WERI-Rb-1 (cell line): ENCODE measurements at places on chromosomes 2 and 18.

GRCh38 chr18:9711361-9712129 is 3.4 kb downstream of the RAB31 start:
- no peak for DNase-seq

DNA sequence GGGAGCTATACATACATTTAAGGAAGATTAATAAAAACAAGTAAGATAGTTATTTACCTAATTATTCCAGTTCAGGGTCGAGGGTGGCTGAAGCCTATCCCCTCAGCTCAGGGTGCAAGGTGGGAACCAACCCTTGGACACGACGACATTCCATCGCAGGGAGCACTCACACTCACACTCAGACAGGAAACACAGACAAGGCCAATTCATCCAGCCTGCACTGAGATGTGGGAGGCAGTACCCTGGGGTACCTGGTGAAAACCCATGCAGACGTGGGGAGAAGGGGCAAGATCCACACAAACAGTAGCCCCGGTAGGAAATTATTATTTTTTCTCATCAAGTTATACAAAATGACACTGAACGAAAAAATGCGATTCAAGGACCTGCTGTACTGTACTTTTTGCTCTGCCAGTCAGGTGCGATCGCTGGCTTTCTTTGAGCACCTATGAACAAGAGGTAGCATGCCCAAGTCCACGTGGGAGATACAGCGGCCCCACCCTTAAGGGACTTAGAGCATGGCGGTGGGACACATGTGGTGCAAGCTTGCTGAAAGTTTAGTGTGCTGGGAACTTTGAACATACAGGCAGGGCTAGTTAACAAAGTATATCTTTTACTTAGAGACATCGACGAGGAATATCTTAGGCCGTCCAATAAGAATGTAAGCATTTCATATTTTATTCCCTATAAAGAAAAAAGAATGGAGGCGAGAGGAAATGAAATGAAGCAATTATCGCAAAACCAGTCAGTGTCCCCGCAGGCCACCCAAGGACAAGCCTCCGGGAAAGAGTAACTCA is 624 bp downstream of the METTL8 start:
- DNase-seq: peak; percentile 47

DNA sequence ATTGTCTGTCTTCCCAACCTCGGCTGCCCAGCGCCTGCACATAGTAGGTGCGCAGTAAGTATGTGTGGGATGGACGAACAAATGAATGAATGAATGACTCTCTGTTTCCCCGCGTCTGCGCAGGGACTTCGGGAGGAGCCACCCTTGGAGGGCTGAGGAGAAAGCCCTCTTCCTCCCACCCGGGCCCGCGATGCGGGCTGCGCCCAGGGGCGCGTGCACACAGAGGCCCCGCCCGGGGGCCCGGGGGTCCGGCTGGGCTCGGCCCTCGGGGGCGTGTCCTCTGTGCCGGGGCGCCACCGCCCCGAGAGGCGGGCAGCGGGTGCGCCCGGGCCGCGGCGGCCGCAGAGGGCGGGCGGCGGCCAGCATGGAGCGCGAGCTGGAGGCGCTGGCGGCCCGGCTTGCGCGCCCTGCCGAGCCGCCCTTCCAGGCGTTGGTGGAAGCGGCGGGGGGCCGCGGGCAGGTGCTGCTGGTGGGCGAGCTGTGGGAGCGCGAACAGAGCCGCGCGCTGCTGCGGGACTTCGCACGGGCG is at the start of gene C2orf72:
C2orf72 (plus strand) TSS at position 322 of the 529 bp plus-strand sequence; CDS start at position 365, 43 bp downstream.
- peak; percentile 42 for DNase-seq

GRCh38 chr18:10660179-10660884 is 134.5 kb downstream of the NAPG start:
- no peak for DNase-seq

DNA sequence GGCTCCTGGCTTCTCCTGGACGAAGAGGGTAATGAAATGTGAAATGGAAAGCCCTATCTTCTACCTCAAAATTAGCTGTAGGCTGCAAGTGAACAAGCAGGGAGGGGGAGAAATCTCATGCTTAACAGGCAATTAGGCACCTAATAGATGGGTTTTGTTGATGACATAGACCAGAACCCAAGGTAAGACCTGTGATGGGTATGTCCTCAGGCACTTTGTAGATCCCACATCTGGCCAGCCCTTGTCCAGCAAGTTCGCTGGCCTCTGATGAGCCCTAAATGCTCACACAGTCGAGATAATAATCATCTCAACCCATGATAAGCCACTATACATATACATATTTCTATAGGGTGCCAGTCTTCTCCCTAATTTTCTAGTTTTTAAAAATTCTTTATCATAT is 82.6 kb downstream of the MARCO start:
- no peak for DNase-seq

DNA sequence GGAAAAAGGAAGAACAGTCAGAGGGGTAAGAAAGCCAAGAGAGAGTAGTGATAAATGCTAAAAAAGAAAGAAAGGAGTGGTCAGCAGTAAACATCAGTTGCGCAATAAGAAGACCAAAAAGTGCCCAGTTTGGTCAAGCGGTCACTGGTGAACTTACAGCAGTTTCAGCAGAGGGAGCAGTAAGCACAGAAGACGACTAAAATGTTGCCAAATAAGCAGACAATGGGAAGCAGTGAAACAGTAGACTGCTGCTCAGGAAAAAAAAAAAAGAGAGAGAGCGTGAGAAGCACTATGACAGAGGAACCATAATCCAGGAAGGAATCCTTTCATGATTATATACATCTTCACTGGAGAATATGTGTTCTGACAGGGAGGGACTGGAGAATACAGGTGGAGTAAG is 45.8 kb downstream of the DNAJC10 start:
- DNase-seq: no peak

DNA sequence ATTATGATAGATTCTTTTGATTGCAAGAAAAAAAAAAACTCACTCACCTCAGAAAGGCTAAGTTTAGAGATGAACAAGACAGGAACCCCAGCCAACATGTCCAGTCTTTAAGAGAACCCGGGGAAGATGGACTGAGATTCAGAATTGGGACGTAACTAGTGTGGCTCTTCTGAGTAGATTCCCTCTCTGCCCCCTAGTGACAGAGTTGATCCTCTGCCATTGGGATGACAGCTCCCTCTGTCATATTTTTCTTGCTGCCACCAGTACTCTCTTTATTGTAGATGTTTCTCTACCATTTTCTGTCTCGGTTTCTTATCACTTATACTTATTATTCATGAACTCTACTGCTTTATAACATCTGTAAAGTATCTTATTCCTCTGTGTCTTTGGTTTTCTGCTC is 77.7 kb downstream of the GULP1 start:
- peak; percentile 53 for DNase-seq

- DNase-seq: no peak
These were observed 16.4 kb downstream of the EEF1B2 start for GRCh38 chr2:206176121-206176520.

GRCh38 chr2:236583621-236584203 is 14.1 kb downstream of the ACKR3 start:
- DNase-seq: no peak

DNA sequence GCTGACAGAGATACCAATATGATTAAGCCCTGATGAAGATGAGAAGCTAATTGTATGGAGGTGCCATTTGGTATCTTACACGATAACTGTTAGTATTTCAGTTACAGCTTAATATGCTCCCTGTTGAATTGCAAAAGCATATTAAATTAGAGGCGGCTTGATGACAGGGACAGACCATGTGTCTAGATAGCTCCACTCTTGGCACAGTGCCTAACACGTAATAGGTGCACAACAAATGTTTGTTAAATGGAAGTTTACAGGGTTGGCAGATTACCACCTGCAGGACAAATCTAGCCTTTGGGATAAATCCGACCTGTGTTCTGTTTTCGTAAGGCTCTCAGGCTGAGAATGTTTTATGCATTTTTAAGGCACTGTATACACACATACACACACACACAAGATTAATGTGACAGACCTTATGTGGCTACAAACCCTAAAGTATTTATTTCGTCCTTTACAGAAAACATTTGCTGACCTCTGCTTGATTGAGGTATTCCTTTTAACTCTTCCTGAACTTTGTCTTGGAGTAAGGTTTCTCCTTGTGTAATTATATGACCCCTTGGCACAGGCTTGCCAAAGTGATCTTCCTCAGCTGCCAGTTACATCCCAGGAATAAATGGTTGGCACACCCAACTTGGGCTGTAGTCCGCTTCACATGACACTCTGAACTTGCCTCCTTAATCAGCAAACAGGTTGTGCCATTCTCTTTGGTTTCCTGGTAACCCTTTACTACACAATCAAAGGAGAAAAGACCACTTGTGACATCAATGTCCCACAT is 348.9 kb downstream of the HRH4 start:
- DNase-seq: no peak

DNA sequence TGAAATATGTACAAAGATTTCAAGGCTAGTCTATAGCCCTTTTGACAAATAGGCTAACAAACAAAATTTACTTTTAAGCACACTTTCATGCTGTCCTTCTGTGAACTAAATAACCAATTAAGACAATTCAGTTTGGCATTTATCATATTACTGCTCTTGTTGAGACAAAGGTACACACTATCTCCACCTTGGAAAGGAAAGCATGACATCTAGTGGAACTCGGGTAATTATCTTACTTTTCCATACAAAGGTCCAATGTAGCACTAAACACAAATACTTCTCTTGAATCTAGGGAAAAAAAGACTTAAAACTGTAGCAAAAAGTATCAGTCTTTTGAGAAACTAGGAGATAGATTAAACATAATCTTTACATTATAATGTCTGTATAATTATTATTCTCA is 125.0 kb upstream of the CD226 start:
- no peak for DNase-seq

- no peak for DNase-seq
These were observed 141.3 kb downstream of the PXDN start for GRCh38 chr2:1603059-1603458.

DNA sequence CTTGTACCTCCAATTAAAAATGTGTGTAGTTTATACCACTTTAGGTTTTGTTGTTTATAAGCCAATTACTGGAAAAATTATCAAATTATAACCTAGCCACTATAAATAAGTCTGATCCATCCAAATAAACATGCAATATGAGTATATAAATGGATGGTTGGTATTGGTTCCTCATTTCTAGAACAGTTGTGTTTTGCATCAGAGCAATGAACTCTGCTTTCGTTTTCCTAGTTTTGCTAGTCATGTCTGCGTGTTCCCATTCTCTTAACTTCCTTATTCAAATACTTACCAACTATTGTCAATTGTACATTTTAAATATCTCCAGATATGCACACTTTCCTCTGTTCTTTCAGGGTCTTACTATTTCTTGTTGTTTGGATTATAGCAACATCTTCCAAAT is 641.7 kb downstream of the NR4A2 start:
- no peak for DNase-seq

GRCh38 chr18:13457327-13457726 is 238.8 kb downstream of the LDLRAD4 start:
- no peak for DNase-seq

GRCh38 chr18:35267809-35268208 is 22.2 kb downstream of the ZSCAN30 start:
- no peak for DNase-seq

GRCh38 chr2:238220892-238221521 is 17.5 kb upstream of the ILKAP start:
- no peak for DNase-seq

- DNase-seq: no peak
These were observed 230.7 kb downstream of the TMX3 start for GRCh38 chr18:68484241-68484640.

DNA sequence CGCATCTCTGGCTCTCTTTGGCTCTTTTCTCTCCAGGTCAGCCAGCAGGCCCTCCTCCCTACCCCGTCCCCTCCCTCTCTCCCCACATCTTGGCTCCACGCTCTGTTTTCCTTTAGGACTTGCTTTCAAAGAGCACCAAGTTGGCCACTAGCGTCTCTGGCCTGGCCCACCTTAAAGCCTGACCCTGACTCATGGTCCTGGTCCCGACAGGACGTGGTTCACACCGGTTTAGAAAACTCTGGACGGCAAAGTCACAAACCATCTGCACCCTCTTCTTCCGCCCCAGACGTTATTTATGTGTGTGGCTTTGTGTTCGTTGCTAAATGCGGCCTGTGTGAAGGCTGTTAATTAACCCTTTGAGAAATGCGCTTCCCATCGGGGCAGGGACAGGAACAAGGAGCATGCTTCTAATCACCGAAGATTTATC is 169.0 kb upstream of the HAAO start:
- no peak for DNase-seq

GRCh38 chr2:29423061-29423666 is 307.9 kb downstream of the CLIP4 start:
- DNase-seq: no peak

- DNase-seq: no peak
These were observed 419.8 kb upstream of the TRIB2 start for GRCh38 chr2:12296915-12297314.

DNA sequence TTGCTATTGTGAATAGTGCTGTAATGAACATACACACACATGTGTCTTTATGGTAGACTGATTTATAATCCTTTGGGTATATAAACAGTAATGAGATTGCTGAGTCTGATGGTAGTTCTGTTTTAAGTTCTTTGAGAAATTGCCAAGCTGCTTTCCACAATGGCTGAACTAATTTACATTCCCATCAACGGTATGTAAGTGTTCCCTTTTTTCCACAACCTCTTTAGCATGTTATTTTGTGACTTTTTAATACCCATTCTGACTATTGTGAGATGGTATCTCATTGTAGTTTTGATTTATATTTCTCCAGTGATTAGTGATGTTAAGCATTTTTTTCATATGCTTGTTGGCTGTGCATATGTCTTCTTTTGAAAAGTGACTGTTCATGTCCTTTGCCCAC is 86.7 kb downstream of the TTC27 start:
- DNase-seq: no peak

GRCh38 chr2:9299161-9300100 is 92.8 kb downstream of the ASAP2 start:
- no peak for DNase-seq

DNA sequence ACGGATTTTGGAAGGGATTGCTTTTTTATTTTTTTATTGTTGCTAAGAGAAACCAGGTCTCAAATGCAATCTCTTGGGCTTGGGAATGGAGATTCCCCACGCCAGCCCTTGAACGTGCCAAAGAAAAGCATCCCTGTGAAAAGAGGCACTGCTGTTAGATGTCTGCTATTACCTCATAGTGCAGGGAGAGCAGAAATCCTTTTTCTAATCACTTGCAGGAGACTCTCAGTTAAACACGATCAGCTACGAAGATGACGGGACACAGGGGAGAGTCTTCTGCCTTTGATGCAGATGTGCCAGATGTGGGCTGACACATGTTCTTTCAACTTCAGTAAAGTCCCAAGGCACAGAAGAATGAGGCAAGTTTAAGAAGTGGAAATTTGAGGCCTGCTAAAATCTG is 381.6 kb upstream of the TRIB2 start:
- DNase-seq: no peak

GRCh38 chr18:9810299-9810698 is 75.5 kb upstream of the TXNDC2 start:
- no peak for DNase-seq

GRCh38 chr2:37911296-37911873 is 13.7 kb upstream of the RMDN2 start:
- DNase-seq: no peak

- no peak for DNase-seq
These were observed 4.4 kb downstream of the HDLBP start for GRCh38 chr2:241310917-241311566.

- peak; percentile 65 for DNase-seq
These were observed 68.7 kb downstream of the MTHFD2 start for GRCh38 chr2:74267068-74267467.
